ENCODE measurements at places on chromosomes 7 and 10.

GRCh38 chr7:105830405-105831301, 45.7 kb downstream of the ATXN7L1 start:
- DNase-seq = peak; percentile 6

- DNase-seq = no peak
Measured at GRCh38 chr10:58081353-58081752, 186.3 kb downstream of the IPMK start.

GRCh38 chr10:97399843-97400545, 1.1 kb downstream of the RRP12 start:
- DNase-seq = no peak

GRCh38 chr10:70031215-70031614, 21.4 kb upstream of the MACROH2A2 start:
- no peak for DNase-seq

- peak; percentile 57 for DNase-seq
Measured at GRCh38 chr10:22325272-22326144, 4.6 kb downstream of the BMI1 start.

DNA sequence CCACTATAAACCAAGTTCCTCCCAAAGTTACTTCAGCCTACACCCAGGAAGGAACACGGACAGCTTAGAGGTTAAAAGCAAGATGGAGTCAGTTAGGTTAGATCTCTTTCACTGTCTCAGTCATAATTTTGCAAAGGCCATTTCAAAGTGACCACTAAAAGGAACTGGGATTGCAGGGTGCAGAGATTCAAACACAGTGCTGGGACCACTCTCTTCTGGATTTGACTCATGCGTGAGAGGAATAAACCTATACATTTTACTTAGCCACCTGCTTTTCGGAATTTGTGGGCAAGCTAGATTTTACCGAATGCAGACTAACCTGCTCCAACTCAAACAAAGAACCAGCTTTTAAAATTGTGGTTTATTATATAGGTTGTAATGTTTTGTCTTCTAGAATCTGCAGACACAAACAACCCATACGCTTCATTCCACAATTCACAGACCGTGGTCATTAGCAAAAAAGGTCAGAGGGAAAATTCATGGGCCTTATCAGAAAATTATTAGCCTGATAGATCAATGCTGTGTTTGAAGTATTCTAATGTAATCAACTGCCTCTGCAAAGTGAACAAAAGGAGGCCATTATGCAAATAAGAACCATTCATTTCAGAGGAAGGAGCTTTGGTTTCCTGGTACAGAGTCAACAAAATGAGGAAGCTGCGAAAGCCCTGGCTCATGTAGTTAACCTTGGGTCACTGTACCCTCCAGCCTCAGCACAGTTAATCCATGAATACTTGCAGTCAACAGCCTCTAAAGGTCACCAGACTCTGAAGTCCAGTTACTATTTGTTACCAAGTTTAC, 342.7 kb upstream of the KLF6 start:
- DNase-seq = no peak

GRCh38 chr7:76327610-76328009, 25.1 kb downstream of the HSPB1 start:
- no peak for DNase-seq

DNA sequence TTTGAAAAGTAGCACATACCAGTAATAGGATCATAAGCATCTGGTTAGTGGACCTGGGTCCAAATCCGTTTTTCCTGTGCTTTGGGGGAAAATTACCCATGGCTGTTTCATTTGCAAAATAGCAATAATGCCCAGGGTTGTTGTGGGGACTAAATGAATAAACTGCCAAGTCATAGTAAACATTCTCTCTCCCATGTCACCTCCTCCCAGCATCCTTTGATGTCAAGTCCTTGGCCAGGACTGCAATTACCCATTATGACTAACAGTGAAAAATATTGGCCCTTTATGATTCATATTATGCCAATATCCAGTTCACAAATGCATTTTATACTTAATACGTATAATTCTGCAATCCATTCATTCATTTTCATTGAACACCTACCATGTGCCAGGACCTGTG, 23.0 kb downstream of the TOMM7 start:
- no peak for DNase-seq

DNA sequence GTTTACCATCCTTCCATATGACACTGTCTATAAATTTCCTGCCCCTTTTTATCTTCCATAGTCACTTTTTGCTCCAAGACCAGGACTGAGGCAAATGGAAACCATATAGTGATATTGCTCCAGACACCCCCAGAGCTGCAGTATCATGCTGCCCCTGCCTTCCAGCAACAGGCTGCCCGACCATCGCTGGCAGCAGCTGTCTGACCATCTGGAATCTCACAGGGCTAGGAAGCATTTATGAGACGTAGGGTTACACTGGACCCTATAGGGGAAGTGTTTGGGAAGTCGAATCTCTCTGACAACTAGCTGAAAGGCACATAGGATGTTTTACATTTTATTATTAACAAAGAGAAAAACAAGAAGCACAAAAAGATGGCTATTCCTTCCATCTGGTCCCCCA, 19.4 kb downstream of the ENO4 start:
- no peak for DNase-seq

DNA sequence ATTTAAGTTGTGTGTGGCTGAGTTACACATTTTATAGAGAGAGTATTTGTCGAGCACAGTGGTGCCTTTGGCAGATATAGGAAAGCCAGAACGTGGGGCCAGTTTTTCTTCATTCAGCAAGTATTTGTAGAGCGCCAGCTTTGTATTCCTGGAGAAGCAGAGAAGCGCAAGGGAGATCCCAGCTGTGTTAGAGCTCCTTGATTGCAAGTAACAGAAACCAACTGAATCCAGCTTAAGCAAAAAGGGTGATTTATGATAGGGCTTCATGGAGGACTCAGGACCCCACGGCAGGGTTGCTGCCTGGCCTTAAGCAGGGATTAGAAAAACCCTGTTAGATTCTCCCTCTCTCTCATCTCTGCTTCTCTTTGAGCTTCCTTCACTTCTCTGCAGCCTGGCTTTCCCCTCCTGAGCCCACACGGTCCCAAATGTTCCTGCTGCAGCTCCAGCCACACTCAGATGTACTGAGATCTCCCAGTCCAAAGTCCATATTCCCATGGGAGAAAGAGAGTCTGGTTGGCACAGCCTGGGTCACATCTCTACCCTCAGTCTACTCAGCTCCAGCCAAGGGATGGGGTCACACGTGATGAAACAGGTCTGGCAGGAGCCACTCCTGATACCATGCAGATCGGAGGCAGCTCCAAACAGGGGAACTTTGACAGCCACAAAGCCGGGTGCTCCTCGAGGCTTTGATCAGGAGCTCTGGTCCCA, 16.7 kb downstream of the UBTD1 start:
- DNase-seq = no peak

GRCh38 chr7:36653008-36653662, 71.2 kb downstream of the AOAH start:
- no peak for DNase-seq

- DNase-seq = no peak
Measured at GRCh38 chr10:63522995-63523394, 1.8 kb downstream of the REEP3 start.

DNA sequence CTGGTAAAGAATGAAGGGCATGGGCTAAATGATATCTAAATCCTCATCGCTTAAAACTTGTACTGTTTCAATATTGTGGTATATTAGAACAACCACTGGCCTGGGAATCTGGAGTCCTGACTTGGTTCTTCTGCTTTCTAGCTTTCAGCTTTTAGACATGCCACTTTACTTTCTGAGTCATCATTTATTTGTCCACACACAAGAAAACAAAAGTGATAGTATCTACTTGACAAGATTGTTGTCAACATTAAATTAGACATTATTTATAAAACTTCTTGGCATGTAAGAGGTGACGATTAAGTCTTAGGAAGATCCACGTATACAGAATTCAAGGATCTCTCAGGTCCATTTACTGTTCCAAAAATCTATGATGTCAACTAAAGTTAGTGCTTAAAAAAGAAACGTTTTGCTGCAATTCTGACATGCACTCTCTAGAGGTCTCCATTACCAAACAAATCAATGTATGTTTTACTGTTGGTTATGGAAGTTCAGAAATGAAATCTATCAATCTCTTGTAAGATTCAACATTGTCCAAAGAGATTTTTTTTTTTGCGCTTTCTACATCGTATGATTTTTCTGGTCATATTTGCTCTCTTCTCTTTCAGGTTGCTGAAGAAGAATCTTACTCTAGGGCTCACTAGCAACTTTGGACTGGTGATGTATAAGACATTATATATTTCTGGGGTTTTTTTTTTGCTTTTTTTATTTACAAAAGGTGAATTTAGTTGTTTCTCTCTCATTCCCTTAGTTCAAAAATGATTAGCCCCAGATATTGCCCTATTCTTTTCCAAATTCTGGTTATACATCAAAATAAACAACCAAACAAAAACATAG, 53.6 kb upstream of the DYNC1I1 start:
- peak; percentile 4 for DNase-seq

DNA sequence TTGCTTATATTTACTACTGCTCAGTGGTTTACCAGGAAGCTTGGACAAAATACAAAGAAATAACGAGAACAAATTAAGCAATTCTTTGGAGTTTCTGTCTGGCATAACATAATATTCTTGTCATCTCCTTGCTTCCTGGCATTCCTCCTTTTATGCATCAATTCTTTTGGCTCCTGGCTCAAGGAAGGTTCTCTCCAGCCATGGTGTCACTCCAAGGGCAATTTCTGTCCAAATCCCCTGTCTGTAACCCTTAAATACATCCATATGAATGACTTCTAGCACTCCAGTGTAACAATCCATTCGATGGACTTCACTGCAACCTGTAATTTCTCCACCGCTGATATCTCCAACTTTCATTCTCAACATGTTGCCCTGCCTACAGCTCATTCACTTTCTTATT, 617.7 kb upstream of the ANKRD30A start:
- DNase-seq = peak; percentile 89

DNA sequence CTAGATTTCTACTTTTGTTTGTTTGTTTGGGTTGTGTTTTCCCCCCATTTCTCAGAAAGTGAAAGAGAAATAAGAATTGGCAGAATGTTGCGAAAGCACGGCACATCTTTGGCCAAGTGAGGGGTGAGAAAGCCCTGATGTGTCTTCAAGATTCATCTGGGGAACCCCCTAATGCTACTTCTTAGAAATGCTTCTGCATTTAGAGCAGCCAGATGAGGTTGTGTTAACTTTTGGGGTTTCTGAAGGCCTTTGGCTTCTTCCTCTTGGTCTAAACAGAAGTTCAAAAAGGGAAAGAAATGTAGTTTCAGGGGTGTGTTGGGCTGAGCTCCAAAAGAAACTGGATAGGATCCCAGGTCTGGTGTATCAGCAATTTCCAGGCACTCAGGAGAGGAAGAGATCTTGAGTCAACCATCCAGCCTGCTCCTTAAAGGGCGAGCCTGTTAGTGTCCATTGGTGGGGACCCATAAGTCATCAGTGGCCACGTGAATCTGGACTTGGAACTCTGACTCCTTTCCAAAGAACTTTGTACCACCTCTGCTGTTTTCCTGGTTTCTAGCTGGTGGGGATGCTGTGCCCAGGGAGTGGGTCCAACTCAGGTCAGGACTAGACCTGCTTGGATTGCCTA, 6.5 kb downstream of the DUSP5 start:
- peak; percentile 70 for DNase-seq

GRCh38 chr10:123019941-123020703, 11.3 kb downstream of the ACADSB start:
- no peak for DNase-seq

DNA sequence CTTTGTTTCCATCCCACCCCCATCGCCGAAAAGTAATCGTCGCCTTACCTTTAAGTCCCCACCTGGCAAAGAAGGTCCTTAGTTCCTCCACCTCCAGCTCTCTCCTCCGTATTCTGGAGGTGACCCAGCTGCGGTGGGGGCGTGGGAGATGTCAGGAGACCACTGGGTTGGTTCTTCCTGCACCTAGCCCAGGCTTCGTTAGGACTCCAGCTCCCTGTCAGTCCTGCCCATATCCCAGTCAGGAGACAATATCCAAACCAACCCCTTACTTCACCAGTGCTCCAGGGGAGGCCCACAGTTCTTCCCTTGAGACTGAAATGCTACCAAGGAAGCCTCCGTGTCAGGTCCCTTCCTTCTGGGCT, 693 bp downstream of the ADIRF start:
- no peak for DNase-seq

DNA sequence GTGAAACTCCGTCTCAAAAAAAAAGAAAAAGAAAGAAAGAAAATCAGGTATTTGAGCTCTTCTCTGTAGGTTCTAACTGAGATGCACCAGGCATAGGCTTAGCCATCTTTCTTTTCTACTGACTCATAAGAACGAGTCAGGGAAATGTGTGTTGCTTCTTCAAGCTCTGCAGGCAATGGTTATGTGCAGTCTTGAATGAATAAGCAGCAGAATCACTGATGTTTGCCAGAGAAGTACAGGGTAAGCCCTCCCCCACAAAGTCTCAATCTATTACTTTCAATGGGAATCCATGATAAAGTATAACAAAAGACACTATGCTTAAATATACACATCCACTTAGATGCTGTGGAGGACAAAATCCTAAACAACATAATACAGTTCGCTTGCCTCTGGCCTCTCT, 239.2 kb downstream of the PARD3 start:
- no peak for DNase-seq

- DNase-seq = no peak
Measured at GRCh38 chr7:96328016-96328415, 6.1 kb upstream of the SLC25A13 start.

DNA sequence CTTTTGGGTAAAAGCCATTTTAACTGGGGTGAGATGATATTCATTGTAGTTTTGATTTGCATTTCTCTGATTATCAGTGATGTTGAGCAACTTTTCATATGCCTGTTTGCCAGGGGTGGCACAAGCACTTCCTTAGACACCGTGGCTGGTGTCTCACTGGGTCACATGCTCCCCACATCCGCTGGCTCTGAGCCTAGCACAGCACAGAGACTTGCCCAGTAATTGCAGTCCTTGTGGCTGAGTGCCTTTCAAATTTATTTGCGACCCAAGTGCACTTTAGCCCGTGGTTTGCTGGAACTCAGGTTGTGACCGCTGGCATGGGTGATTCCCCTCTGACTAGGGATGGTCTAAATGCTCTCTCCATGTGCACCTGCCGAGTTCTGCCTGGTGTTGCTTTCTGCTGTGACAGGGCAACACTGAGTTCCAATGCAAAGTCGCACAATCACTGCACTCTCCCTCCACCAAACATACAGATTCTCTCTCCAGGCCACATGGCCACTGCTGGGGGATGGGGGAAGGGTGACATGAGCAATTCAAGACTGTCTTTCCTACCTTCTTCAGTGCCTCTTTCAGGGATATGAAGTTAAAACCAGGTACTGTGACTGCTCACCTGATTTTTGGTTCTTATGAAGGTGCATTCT, 66.5 kb downstream of the ZNF277 start:
- no peak for DNase-seq

Measured in muscle of back (tissue), 13 donors.